Stromal cell of bone marrow (primary cell): ENCODE measurements at places on chromosomes 6 and 20.

DNA sequence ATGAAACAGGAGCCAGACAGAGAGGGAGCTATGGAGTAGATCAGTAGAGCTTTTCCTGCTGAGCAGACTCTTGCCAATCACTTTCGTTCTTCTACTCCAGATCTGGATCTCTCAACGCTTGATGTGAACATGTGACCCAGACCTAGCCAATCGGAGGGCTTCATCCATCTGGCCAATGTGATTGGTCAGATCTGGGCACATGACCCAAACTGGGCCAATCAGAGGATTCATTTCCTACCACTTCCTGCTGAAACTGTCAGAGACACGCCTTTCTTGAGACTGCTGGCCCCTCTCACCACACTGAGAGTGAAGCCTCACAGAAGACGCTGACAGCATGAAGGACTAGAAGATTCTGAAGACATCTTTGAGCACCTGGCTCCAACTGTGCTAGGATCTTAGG is 44.2 kb upstream of the ZMYND8 start:
- no peak for DNase-seq

DNA sequence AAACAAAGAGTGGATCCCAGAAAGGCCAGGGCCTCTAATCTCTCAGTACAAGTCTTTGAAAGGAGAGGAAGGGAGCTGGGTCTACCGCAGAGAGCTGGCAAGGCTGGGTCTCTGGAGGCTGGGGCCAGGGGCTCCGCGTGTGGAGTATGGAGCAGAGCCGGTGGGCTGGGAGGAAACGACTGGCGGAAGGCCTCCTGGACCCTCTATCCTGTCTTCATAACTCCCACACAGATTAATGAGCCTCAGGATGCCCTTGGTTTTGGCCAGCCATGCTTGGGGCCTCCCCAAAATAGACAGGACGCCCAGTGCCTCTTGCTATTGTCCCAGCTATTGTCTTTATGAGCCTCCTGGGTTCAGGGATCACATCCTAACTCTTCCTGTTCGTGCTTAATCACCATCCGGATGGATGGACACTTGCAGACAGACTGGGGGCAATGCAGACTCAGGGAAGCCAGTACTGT is 306.4 kb downstream of the DHX35 start:
- no peak for DNase-seq

DNA sequence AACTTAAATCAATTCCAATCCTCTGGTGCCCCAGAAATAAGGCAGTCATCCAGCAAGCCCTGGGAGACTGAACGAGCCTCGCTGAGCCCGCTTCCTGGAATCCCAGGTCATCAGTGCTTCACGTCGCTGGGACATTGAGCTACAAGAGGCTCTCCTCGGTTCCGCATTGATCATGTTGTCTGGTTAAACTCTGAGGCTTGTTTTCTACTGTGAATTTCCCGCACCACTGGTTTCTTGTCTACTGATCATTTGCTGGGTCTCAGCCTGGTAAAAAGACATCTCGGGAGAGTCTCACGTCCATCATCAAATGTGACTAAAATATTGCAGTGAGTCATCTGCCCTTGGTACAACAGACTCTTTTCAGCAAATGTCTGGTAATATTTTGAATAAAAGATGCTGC is 569.2 kb downstream of the QKI start:
- DNase-seq: no peak

GRCh38 chr6:143128681-143129015 is 68.0 kb downstream of the AIG1 start:
- DNase-seq: no peak

DNA sequence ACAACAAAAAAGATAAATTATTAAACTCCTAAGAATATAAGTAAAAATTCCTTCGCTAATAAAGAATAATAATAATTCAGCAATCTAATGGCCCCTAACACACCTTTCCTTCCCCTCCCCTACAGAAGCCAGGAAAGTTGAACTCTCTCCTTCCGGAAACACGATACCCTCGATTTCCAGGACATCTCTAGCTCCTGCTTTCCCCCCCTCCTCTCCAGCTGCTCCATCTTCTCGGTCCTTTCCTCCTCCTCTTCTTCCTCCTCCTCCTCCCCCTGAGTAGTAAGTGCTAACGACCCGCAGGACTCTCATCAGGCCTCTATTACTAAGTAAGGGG is 603 bp downstream of the TASP1 start:
- DNase-seq: no peak

DNA sequence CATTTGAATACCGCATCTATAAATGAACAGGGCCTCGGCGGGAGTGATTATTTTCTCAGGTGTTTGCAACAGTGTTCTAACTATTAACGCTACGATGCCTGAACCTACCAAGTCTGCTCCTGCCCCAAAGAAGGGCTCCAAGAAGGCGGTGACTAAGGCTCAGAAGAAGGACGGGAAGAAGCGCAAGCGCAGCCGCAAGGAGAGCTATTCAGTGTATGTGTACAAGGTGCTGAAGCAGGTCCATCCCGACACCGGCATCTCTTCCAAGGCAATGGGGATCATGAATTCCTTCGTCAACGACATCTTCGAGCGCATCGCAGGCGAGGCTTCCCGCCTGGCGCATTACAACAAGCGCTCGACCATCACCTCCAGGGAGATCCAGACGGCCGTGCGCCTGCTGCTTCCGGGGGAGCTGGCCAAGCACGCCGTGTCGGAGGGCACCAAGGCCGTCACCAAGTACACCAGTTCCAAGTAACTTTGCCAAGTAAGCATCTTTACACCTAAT is 70.9 kb downstream of the HFE start:
- no peak for DNase-seq

- DNase-seq: no peak
Measured at GRCh38 chr6:44022296-44022661, 105.0 kb downstream of the MRPL14 start.

GRCh38 chr6:81857812-81858211 is 105.3 kb upstream of the TENT5A start:
- no peak for DNase-seq
